Stimulated activated CD4-positive, alpha-beta T cell treated with anti-CD3 and anti-CD28 coated beads, Interleukin-2, amount 100 ng/mL, for 48 hours (primary cell): ENCODE measurements at places on chromosomes 3 and 15.

- no peak for DNase-seq
These were observed 9.8 kb upstream of the ATP13A5 start for GRCh38 chr3:193388361-193388760.

GRCh38 chr3:139689708-139690228 is 12.0 kb upstream of the NMNAT3 start:
- no peak for DNase-seq

- DNase-seq = no peak
These were observed 57.4 kb downstream of the TIGIT start for GRCh38 chr3:114351123-114351821.

DNA sequence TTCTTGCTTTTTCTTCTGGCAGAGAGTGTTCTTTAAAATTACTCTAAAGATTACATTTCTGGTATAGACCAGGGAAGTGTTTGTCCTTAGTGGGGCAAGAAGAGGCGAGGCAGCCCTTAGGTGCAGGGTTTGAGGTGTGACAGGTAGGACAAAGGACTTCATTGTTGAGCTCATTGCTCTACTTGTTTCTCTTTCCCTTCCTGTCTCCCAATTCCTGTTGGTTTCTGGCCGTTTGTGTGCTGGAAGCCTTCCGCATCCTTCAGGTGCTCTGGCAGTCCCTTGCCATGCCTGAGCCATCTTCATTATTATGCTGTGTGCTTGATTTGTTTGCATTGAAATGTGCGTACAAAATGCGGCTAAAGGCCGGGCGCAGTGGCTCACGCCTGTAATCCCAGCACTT is 85.1 kb downstream of the CCK start:
- DNase-seq = no peak

DNA sequence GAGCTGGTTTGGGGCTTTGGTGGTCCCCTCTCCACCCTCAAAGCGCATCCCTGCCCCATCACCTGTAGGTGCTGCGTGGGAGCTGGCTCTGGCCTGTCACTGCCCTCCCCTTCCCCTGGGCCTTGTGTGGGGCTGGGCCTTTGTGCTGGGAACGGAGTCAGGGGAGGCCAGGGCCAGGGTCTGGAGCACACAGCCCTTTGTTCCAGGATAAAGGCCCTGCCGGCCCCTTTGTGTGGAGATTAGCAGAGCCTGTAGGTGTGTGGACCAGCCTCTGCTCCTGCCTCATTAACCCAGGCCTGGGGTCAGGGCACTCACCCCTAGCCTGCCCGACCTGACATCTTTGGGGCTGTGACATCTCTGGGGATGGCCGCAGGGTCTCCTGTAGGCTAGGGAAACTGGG is 8.9 kb downstream of the EPHB3 start:
- no peak for DNase-seq

DNA sequence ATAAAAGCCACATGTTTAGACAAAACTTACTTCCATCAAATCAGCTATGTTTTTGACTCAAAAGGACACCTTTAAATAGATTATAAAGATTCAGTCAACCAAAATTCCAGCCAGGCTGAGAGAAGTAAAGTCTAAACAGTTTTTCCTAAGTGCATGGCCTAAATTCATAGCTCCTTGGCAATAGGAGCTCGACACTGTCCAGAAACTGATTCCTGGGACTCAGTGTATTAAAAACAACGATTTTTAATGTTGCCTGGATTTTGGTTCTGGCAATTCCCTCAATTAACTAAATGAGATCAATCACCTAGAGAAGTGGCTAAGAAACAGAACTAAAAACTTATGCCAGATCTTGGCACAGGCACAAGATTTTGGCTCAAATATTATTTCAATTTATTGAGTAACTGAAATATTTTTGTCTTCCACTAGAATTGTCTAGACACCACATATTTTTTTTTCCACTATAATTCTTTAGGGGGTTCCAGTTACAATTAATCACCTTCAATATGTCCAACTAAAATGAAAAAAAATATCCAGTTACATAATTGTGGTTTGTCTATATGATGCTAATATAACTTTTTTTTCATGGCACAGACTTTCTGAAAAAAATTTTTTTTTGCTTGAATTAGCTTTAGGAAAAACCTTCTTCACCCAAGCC is 135.9 kb downstream of the TFDP2 start:
- no peak for DNase-seq

GRCh38 chr3:22292681-22293080 is 541.7 kb upstream of the ZNF385D start:
- DNase-seq = no peak

GRCh38 chr3:45763303-45763675 is 33.0 kb downstream of the SLC6A20 start:
- DNase-seq = no peak

DNA sequence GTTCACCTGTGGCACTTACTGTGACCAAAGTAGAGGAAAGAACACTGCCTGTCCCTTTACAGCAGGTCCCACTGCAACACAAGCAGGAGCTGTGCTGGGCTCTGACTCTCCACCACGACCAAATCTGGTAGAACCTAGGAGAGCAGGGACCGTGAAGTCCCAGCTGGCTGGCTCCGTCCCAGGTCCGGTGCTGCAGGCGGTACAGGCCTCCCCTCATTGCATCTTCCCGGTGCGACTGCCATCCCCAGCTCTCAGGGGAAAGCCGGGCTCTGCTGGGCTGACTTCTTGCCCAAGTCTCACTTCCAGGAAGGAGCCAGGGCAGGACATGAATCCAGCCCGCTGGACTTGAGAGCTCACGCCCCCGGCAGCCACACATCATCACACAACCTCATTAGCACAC is 33.8 kb downstream of the RGMA start:
- DNase-seq = no peak

GRCh38 chr15:29734917-29735572 is 87.2 kb downstream of the TJP1 start:
- DNase-seq = no peak

- no peak for DNase-seq
These were observed 68.0 kb downstream of the ATP11B start for GRCh38 chr3:182861348-182861747.

- DNase-seq = no peak
These were observed 17.3 kb downstream of the PXK start for GRCh38 chr3:58349792-58350626.

DNA sequence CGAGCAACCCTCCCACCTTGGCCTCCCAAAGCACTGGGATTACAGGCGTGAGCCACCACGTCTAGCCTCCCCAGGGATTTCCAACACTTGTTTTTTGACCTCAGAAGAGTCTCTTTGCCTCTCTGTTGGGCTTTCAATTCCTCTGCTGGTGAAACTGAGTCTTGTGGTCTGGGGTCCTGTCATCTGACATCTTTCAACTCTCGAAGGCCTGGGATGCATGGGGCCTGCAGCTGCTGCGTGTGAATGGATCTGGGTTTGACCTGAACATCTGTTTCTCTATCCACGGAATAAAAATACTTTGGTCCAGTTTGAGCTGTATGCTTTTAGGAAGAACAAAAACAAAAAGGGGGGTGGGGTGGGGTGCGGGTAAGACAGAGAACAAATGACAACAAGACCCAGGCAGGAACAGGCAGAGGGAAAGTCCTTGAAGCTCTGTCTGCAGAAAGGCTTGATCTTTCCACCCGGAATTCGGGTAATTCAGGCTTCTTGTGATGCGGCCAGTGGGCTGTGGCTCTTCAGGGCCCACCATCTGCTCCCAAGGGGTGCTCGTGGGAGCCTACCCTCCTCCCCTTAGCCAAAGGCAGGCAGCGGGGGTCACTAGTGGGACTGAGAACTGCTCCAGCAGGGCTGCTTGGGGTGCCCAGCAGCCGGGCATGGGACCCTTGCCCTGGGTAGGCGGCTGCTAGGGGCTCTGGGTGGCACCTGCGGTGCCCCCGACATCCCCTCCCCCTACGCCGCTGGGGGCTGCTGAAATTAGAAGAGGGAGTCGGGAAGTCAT is 71.5 kb downstream of the SLC12A8 start:
- DNase-seq = no peak

- no peak for DNase-seq
These were observed 29.9 kb upstream of the LDHAL6B start for GRCh38 chr15:59176653-59177316.
